RWPE2 (cell line): ENCODE measurements at places on chromosomes 1 and 21.

DNA sequence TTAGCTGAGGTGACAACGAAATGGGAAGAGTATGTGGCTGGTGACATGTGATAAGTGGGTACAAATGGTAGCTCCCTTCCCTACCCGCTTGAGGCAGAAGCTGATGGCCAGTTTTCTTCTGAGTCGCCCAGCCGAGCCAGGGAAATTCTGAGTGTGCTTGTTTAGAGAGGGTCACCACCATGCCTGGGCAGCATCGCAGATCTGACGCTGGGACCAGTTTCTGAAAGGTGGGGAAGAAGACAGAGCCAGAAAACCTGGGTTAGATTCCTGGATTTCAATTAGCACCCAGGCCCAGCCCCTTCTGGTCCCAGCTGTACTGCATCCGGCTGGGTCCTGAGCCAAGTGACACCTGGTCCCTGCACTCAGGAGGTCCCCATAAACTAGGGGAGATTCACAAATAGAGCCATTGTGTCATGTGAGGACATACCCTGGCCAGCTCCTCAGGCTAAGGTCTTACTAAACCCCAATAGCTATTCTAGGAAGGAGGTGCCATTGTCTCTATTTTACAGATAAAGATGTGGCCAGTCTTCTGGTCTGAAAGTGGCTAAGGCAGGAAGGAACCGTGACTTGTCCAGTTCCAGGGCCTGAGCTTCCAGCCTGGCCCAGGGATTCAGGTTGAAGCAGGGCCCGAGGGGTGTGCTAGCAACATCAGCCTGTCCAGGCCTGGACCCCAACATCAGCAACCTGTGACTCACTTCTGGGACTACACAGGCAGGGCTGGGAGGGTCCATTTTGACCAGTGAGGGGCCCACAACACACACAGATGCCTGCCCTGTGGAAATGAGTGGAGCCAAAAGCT lies 1.7 kb upstream of the TMEM61 start:
- no peak for DNase-seq

GRCh38 chr1:1752636-1753606 lies 25.3 kb downstream of the NADK start:
- no peak for DNase-seq

GRCh38 chr1:88731475-88732269 lies 47.6 kb downstream of the PKN2 start:
- DNase-seq: no peak

- DNase-seq: no peak
Measured at GRCh38 chr1:14413819-14414490, 184.5 kb upstream of the KAZN start.

DNA sequence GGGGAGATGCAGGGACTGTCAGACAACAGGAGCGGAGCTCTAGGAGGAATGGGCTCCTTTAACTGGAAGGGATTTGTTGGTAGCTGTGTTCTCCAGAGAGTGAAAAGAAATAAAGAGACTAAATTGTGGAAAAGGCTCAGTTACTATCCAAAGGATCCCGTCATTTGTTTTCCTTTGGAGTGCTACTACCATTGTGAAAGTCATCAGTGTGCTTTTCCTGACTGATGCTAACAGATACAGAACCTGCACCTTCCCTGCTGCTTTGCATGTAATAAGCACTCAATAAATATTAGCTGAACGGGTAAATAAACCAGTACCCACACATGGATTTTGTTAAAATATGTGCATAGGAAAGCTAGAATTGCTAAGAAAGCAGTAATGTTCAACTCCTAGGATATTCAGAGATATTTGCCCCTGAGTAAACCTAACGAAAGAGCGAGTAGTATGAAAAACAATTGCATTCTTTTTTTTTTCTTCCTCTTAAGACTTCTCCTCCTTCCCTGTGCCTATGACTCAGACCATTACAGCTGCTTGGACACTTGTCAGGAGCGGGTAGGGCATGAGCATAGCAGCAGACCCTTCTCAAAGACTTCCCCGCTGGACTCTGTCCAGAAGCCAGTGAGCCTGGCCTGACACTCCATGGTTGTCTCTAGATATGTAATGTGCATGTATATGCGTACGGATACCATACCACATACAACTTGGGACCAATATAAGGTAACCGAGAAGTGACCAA lies 41.7 kb downstream of the PTGFRN start:
- no peak for DNase-seq

DNA sequence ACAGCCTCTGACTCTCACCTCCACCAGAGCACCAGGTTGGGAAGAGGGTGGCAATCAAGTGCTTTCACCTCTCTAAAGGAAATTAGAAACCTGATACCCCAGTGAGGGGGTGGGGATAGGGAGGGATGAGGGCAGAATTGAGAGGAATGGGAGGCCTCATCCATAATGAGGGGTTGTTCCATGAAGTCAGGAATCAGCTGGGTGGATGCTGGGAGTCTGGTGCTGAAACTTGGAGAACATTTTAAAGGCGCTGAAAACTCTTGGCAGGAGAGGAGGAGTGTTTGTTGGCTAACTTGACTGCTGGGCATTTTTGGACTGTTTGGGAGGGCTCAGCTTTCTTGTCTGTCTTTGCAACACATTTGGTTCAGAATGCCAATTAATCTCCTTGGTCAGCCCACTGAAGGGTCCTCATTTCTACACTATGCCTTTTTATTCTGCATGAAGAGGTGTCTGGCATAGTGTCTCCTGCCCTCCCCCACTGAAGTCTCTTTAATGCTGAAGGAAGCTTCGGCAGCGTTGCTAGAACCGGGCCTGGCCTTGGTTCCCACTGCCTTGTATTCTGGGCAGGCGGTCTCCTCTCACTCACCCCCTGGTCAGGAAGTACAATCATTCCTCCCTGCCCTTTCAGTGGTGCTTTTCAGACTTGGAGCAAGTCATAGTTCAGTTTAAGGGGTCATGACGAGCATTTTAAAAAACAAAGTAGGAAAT lies 2.2 kb downstream of the PHGDH start:
- no peak for DNase-seq

GRCh38 chr21:45509566-45510465 lies 32.4 kb downstream of the SLC19A1 start:
- DNase-seq: peak; percentile 58

- DNase-seq: no peak
Measured at GRCh38 chr21:31946231-31946630, 73.4 kb downstream of the HUNK start.

GRCh38 chr1:68623700-68624099 lies 126.8 kb upstream of the DEPDC1 start:
- no peak for DNase-seq
